T-helper 1 cell (primary cell): ENCODE measurements at places on chromosomes 1 and 21.

GRCh38 chr1:169572187-169572586 lies 14.1 kb downstream of the F5 start:
- no peak for DNase-seq

- DNase-seq: no peak
These were observed 327.9 kb downstream of the TTLL7 start for GRCh38 chr1:83670909-83671565.

- DNase-seq: no peak
These were observed 58.4 kb upstream of the IFI44L start for GRCh38 chr1:78561856-78562255.

DNA sequence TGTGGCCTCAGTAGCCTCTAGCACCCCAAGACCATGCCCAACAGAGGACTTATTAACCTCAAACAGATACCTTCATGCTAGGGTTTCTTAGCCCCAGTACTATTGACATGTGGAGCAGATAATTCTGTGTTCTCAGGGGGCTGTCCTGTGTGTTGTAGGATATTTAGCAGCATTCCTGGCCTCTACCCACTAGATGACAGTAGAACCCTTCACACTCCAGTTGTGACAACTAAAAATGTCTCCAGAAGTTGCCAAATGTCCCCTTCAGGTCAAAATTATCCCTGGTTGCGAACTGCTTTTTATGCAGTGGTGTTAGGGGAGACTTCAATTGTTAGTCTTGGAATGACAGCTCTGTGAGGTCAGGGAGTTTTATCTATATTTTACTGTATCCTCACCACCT lies 8.1 kb downstream of the KAZN start:
- no peak for DNase-seq

DNA sequence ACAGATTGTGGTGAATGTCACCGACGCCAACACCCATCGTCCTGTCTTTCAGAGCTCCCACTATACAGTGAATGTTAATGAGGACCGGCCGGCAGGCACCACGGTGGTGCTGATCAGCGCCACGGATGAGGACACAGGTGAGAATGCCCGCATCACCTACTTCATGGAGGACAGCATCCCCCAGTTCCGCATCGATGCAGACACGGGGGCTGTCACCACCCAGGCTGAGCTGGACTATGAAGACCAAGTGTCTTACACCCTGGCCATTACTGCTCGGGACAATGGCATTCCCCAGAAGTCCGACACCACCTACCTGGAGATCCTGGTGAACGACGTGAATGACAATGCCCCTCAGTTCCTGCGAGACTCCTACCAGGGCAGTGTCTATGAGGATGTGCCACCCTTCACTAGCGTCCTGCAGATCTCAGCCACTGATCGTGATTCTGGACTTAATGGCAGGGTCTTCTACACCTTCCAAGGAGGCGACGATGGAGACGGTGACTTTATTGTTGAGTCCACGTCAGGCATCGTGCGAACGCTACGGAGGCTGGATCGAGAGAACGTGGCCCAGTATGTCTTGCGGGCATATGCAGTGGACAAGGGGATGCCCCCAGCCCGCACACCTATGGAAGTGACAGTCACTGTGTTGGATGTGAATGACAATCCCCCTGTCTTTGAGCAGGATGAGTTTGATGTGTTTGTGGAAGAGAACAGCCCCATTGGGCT lies 3.0 kb downstream of the CELSR2 start:
- DNase-seq: no peak
